ENCODE measurements at places on chromosomes 6 and 20.

DNA sequence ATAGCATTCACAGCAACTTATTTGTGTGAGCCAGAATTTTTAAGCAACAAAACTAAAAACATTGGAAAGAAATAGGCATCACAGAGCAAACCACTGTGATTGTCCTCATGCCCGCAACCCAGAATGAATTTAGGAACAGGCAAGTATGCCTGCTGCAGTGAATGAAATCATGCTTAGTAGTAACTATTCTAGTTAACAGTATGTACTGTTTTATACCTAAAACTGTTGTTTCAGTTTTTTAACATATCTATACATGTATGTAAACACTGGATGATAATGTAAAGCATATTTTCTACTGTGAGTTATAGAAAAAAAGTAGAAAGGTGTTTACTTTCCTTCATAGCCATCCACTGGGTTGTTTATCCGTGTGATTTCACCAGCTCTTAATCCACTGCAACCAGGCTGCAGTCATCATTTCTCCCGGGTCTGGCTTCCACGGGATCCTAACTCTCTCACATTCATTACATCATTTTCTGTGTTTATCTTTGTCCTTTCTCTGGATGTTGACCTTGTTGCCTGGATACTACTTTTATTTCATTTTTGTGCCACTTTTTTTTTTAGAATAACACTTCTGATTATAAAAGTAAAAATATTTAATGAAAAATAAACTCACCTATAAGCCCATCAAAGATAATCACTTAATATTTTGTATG, 3.6 kb upstream of the ARFGEF3 start:
- DNase-seq: peak; percentile 16

GRCh38 chr6:47897247-47897646, 115.4 kb downstream of the OPN5 start:
- DNase-seq: no peak

DNA sequence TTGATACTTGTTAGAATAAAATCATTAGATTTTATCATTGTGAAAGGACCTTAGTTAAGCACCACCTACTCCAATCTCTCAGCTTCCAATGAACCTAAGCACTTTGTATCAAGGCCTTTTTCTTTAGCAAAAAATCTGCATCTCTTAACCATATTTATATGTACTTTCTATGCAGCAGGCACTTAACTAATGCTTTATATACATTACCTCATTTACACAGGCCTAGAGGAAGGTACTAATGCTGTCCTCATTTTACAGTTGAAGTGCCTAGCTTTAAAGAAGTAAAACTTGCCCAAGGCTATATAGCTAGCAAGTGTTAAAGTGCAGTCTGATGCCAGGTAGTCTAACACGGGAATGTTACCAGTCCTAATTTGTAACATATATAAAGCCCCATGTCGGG, 14.0 kb downstream of the MAP3K7 start:
- no peak for DNase-seq

- DNase-seq: no peak
Measured at GRCh38 chr6:144756469-144756868, 471.3 kb downstream of the UTRN start.

GRCh38 chr20:59784791-59785668, 148.4 kb downstream of the SYCP2 start:
- DNase-seq: no peak

DNA sequence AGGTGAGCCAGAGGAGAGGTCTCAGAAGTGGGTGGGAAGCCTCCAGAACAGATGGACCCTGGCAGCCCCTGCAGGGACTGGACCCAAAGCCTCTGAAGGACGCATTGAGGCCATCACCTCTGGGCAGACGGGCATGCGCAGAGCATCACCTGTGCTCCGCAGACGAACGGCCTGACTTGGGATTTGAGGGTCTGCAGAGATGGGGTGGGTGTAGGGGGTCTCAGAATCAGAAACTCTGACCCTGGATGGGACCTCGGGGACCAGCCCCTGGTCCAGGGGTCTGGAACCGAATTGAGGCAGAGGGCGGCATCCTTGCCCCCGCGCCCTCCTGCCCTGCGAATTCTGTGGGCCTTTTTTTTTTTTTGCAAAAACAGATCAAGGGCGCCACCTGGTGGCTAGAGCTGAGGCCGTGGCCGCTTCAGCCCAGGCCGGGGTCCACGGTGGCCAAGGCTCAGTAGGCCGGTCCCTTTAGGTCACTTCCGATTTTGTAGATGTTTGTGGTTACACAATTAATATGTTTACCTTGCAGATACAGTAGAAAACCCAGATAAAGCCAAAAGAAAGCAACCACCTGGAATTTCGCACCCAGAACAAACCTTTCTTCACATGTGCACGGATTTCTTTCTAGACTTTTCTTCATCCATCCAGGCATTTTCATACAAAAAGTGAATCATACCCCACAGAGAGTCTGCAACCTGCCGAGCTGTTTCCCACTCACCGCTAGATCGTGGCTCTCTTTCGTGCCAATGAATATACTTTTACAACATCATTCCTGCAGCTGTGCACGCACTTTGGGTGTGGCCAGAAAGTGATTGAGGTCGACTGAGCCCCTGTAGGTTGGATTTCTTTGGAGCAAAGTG, 25.9 kb downstream of the ZBP1 start:
- no peak for DNase-seq

GRCh38 chr6:22433745-22434144, 135.6 kb upstream of the HDGFL1 start:
- no peak for DNase-seq

GRCh38 chr6:154928325-154928922, 66.7 kb upstream of the TIAM2 start:
- peak; percentile 68 for DNase-seq

- no peak for DNase-seq
Measured at GRCh38 chr6:125270380-125270779, 31.4 kb downstream of the HDDC2 start.

DNA sequence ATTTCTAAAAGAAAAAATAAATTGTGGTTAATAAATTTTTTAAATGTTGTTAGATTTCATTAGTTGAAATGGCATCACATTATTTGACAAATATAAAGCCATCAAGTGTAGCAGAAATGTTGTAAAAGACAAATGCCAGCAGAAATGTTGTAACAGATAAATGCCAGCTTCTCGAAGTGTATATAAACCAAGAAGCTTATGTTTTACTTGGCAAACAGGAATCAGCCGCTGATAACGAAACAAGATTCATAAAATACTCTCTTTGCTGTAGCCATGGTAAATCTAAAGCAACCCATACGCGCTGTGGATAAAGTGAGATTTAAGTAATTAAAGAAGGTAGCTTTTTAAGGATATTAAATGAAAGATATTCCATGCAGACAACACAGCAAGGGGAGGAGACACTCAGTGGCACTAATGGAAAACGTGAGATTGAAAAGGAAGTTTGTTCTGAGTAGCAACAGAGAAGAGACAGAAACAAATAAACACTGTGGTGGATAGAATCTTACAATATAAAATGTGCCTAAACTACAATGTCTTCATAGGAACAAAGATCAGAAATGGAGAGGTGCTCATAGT, 29.6 kb downstream of the BTBD9 start:
- DNase-seq: no peak

GRCh38 chr20:11394145-11394833, 523.4 kb upstream of the BTBD3 start:
- DNase-seq: peak; percentile 81

DNA sequence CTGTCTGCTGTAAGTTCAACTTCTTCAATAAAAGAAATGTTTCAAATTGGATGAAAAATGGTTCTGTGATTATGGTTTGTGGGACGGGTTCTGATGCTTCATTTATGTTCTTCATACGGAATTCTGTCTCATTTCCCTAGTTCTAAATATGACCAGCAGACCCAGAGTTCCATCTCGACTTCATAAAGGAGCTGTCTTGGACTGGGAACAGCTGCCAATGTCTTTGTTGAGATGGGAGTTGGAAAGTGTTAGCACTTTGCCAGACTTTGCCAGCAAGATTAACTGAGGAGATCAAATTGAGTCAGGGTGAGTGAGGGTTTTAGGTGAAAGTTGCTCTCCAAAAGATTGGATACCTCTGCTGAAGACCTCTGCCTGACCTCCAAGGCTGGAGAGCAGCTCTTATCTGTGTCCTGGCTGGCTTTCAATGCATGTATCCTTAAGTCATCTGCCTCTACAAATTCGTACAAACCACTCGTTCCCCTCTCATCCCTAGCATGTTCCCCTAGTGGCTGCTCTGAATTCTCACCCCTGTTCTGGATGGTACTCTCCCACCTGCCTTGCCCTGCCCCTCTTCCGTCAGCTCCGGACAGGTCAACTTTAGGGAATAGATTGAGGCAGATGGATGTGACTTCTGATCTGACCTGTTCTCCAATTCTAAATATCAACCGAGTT, at the start of gene EFCAB8:
EFCAB8 (plus strand) TSS at position 223 of the 672 bp plus-strand sequence. CDS start 4,870 bp downstream, outside the sequence.
- no peak for DNase-seq

DNA sequence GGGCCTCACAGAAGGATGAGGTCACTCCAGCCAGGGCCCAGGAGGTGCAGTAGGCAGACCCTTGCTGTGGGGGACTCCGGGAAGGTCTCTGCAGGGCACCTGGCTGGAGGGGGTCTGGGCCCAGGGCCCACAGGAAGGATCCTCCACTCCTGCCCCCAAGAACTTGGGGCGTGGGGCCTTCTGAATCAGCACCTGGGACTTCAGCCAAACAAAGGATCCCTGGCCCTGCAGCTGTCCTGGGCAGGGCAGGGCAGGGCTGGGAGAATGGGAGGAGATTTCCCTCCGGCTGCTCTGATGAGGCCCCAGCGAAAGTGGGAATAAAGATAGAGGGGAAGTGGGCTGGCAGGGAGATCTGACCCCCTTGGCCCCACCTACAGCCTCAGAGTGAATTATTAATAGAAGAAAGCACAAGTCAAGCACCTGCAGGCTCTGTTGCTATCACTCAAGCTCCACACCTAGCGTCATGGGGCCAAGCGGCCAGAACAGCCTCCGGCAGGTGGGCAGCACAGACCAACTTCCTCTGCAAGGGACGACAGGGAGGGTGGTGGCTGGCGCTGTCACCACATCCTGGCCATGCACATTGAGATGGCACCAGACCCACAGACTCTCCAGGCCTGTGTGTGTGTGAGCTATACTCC, 61.6 kb upstream of the MRPS10 start:
- peak; percentile 13 for DNase-seq

DNA sequence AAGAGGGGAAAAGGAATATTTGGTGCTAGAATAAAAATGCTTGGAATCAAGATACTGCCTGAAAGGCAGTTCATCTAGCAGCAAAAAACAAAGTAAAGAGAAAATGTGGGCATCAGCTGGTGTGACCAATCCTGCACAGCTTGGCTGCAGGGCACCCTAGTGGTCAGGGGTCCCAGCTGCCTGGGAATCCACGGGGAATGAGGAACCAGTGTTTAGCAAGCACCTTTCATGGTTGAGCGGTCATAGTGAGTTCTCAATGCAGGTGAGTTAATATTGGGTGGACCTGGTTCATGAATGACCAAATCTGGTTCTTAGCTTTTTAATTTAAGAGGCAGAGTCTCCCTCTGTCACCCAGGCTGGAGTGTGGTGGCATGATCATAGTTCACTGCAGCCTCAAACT, 53.3 kb downstream of the CAP2 start:
- no peak for DNase-seq

- no peak for DNase-seq
Measured at GRCh38 chr6:163320804-163321203, 93.7 kb upstream of the QKI start.

DNA sequence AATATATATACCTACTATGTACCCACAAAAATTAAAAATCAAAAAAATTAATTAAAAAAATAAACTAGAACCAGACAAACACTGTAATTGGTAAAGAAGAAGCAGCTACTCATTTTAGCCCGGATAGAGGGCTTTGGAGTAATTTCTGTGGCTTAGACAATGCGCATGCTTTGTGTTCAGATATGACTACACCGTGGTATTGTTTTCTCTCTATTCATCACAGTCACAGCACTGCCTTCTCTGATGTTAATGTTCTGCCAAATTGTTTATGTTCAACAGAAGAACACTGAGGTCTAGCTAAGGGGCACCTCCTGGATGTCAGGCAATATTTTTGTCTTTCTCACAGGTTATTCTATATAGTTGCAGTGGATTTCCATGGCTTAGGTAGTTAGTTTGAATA, 77.5 kb upstream of the GJE1 start:
- no peak for DNase-seq

GRCh38 chr6:137926207-137926731, 59.2 kb downstream of the TNFAIP3 start:
- DNase-seq: peak; percentile 17

DNA sequence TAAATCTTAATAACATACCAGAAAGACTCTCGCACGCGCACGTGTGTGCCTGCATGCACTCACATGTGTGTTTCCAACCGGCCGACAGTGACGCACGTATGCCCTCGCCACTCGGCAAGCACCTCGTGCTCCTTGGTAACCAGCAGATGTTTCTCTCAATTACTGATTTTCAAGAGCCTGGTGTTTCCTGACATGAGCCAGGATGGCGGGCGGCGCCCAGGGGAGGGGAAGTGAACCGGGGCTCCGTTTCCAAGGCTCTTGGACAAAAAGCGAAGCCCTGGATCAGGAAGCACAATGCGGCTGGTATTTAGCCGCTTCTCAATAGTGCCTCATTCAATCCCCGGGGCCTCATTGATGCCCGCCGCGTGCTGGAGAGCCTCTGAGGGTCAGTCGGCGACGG, 37.7 kb downstream of the PMEPA1 start:
- no peak for DNase-seq

GRCh38 chr6:26604026-26604425, 7.3 kb downstream of the ABT1 start:
- no peak for DNase-seq

DNA sequence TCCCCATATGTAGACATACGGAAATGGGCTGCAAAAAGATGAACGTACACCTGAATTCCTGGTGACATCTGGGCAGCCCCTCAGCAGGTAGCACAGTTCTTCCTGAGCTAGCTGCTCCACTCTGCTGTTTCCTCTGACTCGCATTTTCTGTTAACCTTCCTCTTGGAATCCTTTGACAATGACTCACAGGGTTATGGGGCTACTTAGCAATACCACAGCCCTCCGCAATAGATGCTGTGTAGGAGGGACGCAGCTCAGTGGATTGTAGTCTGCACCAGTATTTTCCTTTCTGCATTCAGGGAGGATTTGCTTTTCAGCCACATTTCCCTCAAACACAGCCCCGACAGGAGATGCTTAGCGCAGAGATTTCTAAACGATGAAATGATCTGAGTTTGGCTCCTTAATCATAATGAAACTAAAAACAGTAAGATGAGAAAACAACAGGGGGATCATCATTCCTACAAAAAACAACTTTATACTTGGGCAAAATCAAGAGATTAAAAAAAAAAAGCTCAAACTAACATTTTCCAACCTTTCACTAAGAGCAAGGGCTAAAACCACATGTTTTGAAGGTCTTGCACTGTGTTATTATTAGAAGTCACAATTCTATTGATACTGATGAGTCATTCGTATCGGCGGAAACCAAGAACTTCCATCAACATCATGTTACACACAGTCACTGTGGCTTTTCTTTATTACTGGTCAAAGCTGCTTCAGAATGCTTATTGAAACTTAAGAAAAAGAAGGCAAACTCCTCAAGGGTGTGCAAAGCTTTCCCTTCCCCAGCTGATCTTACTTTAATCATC, 12.2 kb downstream of the BACH2 start:
- peak; percentile 91 for DNase-seq

DNA sequence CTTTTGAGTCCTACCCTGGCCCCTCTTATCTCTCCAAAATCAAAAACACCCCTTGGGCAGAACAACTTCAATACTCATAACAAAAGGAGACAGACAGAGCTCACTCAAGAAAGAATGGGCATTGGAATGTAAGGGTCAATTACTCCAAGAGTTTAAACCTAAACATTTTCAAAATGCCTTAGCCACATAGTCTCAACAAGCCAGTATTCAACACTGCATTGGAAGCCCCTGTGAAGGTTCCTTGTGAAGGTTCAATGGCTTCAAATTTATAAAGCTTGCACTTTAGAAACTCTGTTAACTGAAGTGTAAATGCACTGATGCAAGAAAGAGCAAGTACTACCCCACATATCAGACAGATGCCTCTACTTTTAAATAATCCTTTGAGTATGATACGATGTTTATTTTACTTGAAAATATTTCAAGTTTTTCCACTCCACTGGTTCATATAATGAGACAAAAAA, 139.1 kb upstream of the LAMP5 start:
- DNase-seq: no peak
